ENCODE measurements at places on chromosomes 5 and 9.

GRCh38 chr5:67315082-67315989 is 118.7 kb upstream of the CD180 start:
- no peak for DNase-seq

DNA sequence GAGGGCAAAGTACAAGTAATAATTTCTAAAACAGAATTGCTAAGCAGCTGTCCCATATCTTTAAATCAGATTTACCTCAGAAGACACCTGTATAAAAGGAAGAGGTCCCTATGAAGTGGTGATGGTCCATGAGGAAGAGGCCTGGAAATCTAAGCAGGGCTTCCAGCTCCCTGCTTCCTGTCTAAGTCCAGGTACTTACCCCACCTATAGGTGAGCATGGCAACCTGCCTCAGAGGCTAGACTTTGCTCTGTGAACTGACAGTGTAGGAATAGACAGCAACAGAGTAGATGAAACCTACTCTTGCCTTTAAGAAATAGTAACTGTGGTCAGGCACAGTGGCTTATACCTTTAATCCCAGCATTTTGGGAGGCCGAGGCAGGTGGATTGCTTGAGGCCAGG is 55.8 kb upstream of the ARRDC3 start:
- DNase-seq, result no peak

GRCh38 chr9:127455324-127455992 is 4.1 kb downstream of the LRSAM1 start:
- no peak for DNase-seq

DNA sequence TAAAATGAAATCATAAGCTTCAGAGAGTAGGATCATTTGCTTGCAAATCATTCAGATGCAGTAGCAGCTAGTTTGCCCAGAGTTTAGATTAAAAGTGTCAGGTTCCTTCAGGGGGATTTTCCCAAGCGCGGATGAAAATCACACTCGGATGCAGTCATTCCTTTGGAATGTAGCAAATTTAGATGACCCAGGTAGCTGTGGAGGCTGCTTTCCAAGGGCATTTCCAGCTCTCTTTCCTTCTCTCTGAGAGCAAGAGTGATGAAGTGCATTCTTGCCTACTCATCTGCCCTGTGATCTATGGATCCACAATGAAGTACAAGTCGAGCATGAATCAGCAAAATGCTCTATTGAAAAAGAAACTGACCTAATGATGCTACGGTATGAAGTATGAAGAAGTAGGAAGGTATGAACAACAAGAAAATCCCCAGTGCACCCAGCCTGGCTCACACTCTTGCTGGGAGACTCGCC is 200.2 kb downstream of the PLK2 start:
- DNase-seq, result no peak

- no peak for DNase-seq
Observed at GRCh38 chr9:113964495-113965170, 88.5 kb downstream of the ZNF618 start.

DNA sequence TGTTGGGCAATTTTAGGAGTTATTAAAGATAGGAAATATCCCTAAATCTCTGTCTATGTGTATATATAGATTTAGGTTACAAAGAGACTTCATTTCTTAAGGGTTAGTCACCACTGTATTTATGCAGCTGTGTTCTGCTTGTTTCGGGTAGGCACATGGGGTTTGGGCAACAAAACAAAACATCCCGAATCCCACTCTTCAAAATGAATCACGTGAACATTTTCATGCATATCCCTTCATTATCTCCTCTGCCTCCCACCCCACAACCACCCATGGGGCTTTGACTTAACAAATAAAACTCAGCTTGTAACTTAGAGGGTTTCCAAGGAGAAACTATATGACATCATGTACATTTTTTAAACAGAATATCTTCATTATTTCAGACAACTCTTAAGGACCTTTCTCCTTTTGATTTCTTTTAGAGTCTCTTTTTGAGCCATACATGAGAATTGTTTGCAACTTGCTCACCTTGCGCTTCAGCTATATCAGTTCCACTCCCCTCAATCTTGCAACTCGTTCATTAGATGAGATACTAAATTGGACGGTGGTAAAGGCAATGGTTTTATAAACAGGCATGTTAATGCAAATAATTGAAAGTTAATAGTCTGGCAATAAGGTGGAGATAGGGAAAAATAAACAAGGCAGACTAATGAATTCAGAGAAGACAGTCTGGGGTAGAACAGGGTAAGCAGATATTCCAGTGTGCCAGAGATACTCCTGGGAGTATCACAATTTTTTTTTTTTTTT is 136.7 kb downstream of the CD180 start:
- DNase-seq, result no peak

DNA sequence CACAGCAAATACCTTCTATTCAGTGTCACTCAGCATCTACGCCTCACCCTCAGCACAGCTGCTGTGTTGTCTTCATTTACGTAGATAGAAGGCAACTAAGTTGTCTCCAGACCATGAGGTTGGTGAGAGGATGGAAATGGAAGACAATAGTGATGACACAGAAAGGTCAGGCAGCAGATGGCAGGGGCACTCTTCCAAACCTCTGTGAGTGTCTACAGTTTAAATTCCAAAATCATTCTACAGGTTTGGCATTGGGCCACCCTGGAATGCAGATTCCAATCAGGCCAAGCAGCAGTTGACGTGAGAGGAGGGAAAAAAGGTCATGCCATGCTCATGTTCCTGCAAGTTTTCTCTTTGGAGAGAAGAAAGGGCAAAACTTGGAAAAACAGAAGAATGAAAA is 68.7 kb upstream of the ADAMTSL1 start:
- DNase-seq, result no peak

GRCh38 chr9:82665324-82665723 is 397.6 kb downstream of the RASEF start:
- DNase-seq, result no peak

- no peak for DNase-seq
Observed at GRCh38 chr5:60972231-60972630, 27.2 kb downstream of the NDUFAF2 start.

DNA sequence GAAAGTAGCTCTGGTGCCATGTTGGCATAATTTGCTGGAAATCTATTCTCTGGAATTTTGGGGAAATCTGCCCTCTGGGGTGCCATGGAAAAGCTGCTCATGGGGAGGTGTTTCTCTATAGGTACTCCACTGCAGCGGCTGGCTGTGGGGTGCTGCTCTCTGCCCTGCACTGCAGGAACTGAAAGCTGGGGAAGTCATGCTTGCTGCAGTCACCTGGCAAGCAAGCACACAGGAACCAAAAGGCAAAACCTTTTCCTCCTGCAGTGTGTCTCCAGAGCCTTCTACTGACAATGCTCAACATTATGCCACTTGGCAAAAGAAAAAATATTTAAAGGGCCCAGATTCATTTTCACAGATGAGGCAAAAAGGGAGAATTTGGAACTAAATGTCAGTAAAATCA is 25.8 kb upstream of the CARNMT1 start:
- DNase-seq, result no peak

DNA sequence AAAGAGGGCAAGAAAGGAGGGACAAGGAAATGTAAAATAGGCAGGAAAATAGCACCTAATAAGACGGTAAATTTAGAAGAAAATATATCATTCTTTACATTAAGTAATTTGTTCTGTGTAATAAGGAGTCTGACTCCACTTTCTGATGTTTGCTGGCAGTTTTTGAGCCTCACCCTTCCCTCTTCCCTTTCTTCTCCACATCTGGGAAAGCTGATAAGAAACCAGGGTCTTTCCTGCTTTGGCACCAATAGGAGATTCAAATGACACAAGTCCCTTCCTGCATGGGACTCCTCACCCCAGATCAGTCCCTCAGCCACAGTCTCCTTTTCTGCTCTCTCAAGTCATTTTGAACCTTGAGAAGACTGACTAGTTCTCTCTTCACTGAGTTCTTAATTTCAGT is 31.2 kb upstream of the LECT2 start:
- DNase-seq, result no peak

- no peak for DNase-seq
Observed at GRCh38 chr5:157113002-157113401, 4.2 kb upstream of the HAVCR2 start.

DNA sequence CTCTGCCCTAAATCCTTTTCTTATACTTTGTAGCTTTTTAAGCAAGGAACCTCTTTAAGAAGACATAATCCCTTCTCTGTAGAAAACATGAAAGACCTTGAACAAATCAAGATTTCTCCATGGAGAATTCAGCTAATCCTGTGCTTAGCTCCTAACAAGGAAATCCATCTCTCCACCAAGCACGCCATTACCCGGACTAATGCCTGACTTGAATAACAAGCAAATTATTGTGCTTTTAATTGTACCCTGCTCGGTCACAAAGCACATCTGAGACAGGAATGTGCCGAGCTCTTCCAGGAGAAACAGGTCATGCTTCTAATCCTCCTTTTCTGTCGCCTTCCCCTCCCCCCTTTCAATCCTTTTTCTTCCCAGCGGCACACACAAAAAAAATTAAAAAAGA is 141.3 kb downstream of the PSAT1 start:
- no peak for DNase-seq

DNA sequence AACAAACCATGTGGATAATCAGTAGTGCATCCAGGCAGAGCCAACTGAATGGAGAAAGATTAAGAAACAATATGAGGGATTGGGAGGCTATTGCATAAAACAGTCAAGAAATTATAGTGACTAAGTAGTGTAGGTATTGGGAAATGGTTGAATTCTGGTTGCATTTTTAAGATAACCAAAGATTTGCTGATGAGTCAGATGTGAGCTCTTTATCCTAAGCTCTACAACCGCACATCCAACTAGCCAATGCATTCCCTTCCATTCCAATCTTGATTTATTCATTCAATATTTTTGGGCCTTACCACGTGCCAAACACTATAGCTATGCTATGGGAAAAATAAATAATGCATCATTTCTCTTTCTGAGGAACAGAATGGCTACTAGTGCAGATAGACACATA is 524.5 kb upstream of the RGMB start:
- DNase-seq, result no peak

DNA sequence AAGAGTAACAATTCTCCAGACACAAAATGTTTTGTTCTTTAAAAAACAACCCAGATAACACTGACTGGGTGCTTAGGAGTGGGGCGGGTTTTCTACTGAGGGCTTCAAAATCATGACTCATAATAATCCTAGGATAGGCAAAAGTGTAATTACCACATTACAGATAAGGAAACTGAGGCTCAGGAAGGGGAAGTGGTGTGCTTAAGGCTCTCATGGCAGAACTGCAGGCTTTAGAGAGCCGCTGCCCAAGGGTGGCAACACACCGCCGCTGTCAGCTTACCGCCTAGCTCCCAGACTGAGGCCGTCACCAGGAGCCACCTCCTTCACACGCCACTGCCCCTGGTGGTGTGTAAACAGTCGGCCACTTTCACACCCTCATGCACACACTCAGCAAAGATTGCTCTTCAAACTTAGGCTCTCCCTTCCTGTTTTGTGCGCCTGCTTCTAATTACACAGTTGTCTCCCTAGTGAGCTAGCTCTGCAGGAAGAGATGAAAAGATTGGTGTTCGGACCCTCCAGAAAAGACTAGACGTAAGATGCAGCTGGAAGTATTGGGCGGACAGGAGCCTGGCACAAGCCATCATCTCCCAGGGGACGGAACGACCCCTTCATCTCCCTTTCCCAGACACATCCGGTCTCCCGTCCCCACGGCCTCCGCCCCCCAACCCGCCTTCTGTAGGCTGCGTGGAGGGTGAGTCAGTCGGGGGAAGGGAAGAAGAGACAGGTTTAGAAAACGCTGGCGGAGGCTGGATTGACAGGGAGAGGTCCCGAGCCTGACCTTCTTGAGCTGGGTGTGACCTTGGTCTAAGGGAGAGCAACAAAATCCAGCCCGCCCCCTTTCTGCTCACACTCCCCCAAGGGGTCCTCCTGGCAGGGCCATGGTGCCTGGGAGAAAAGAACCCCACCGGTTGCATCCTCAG is 162.7 kb downstream of the SYK start:
- DNase-seq, result no peak

GRCh38 chr9:32574858-32575257 is 1.9 kb upstream of the NDUFB6 start:
- no peak for DNase-seq

DNA sequence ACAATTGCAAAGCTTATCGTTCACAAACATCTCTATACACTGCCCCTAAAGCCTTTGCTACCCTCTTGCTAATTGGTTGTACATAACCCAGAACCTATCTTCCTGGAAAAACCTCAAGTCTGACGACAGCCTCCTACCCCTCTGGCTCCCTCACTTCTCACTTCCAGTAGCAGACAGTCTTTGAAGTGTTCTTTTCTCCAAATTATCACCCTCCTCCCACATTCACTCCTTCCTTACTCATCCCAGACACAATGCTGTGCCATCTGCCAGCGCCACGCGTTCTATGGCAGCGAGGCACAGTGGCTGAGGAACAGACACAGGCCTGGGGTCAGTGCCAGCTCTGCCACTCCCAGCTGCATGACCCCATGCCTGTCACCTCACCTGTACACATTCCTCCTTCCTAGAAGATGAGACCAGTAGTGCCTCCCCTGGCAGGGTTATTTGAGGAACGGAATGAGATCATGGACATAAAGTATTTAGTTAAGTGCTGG is 27.7 kb downstream of the CLTA start:
- no peak for DNase-seq

GRCh38 chr5:169164481-169164925 is 136.4 kb downstream of the SLIT3 start:
- DNase-seq, result no peak

DNA sequence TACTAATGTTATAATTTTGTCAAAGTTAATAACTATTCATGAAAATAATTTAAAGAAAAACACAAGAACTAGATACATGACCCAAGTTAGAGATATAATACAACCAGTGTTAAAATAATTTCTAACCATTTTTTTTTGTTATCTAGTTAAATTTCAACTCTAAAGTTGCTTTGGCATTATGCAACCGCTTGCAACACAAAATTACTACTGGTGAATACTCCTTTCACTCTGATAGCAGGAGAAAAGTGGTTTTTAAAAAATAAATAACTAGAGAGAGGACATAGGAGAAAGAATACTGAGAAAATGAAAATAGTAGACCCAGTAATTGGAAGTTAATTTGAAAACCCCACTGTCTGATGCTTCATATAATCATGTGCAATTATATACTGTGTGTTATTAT is 622.4 kb upstream of the GRIN3A start:
- no peak for DNase-seq

GRCh38 chr5:18314192-18314778 is 680.0 kb downstream of the TAF11L14 start:
- DNase-seq, result no peak

DNA sequence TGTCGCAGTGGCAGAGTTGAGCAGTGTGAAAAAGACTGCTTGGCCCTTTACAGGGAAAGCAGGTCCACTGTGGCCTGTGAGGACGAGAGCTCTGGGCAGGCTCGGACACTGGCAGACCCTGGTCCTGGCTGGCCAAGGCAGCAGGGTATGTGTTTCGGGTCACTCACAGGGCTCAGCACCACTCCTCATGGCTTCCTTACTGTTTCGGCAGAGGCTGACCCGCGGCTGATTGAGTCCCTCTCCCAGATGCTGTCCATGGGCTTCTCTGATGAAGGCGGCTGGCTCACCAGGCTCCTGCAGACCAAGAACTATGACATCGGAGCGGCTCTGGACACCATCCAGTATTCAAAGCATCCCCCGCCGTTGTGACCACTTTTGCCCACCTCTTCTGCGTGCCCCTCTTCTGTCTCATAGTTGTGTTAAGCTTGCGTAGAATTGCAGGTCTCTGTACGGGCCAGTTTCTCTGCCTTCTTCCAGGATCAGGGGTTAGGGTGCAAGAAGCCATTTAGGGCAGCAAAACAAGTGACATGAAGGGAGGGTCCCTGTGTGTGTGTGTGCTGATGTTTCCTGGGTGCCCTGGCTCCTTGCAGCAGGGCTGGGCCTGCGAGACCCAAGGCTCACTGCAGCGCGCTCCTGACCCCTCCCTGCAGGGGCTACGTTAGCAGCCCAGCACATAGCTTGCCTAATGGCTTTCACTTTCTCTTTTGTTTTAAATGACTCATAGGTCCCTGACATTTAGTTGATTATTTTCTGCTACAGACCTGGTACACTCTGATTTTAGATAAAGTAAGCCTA is 15.7 kb downstream of the SQSTM1 start:
- DNase-seq, result no peak

All from esophagus muscularis mucosa (tissue), 4 donors.